Stimulated activated CD4-positive, alpha-beta T cell treated with anti-CD3 and anti-CD28 coated beads, Interleukin-15, amount 100 ng/mL, for 48 hours (primary cell): ENCODE measurements at places on chromosomes 12 and 14.
A peak's percentile ranks its signal among the peaks of the same experiment; 100 is the strongest.

- no peak for DNase-seq
These were observed 156.0 kb downstream of the LRIG3 start for GRCh38 chr12:58764100-58764953.

DNA sequence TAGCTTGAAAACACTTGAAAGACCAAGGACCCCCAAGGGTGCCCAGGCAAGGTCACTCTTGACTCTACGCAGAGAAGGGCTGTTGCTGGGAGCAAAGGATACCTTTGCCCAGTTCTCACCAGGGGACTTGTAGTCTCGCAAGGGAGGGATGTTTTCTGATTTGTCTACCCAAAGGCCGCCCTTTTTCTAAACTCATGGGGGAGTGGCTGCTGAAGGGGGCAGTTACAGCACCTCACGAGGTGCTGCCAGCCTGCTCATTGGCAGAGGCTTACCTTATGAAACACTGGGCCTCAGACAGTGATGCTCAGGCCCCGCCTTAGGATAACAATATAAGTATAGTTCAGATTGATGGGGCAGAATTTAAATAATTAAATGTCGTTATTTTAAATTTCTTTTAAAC lies 107.0 kb downstream of the ETV6 start:
- DNase-seq: no peak

DNA sequence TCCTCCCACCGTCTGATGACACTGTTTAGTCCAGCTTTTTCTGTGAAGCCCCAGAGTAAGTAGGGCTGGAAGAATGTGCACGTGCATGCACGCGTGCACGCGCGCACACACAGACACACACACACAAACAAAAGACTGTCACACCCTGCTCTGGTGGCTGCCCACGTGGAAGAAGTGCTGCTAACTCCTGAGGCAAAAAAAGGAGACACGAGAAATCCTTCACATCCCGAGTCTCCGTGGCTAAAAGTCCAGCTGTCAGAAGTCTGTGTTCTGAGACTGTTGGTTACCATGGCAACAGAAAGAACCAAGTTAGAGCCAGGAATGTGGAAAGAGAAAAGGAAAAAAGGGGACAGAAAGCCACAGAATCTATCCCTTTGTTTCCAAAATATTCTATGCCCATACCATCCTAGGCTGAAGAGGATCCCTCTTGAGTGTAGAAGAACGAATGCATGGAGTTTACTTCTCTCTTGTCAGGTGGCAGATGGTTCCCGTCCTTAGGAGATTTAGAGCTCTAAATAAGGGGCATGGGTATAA lies 1.6 kb upstream of the C12orf71 start:
- DNase-seq: no peak

GRCh38 chr12:51388846-51389245 lies 2.4 kb downstream of the GALNT6 start:
- DNase-seq: no peak

- DNase-seq: no peak
These were observed 55.6 kb downstream of the LGMN start for GRCh38 chr14:92692822-92693226.

DNA sequence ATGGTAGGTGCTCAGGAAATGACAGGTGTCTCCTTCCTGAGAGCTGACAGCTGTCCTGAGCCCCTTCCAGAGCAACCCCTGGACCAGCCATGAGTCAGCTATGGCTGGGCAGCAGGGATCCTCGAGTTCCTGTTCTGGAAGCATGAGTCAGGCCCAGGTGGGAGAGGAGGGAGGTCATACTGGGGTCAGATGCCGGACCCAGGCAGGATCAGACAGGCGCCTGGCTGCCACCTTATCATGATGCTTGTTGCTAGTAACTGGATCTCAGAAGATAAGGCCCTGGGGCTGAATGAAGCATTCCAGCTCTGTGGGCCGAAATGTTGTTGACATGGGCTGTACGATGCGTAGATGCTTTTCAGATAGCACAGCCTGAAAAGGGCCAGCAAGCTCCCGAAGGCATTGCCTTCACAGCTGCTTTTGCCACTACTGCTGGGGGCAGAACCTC lies 17.4 kb upstream of the KRT7 start:
- DNase-seq: no peak

GRCh38 chr14:63960926-63961567 lies 108.2 kb downstream of the SYNE2 start:
- no peak for DNase-seq

- DNase-seq: no peak
These were observed 16.5 kb upstream of the SERPINA4 start for GRCh38 chr14:94544726-94545125.

GRCh38 chr14:106694638-106695393 lies 1168.4 kb downstream of the TMEM121 start:
- DNase-seq: peak; percentile 59

DNA sequence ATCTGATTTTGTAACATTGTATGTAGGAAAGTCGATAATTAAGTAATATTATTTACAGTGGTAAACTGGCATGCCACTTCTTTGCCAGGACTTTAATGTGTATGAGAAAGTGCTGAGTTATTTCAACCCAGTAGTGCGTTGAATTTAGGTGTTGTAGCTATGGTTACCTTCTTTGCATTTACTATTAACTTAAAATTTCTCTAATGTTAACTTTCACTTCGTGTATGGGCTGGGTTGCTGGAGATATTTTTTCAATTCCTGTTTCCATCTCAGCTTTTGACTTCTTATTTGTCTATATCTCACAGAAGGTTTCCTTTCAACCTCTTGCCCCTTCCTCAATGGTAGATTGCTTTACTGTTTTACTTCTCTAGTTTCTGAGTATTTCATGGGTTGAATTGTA lies 1345.6 kb downstream of the FSCB start:
- no peak for DNase-seq

- peak; percentile 20 for DNase-seq
These were observed 677 bp downstream of the C12orf75 start for GRCh38 chr12:105330931-105331804.

DNA sequence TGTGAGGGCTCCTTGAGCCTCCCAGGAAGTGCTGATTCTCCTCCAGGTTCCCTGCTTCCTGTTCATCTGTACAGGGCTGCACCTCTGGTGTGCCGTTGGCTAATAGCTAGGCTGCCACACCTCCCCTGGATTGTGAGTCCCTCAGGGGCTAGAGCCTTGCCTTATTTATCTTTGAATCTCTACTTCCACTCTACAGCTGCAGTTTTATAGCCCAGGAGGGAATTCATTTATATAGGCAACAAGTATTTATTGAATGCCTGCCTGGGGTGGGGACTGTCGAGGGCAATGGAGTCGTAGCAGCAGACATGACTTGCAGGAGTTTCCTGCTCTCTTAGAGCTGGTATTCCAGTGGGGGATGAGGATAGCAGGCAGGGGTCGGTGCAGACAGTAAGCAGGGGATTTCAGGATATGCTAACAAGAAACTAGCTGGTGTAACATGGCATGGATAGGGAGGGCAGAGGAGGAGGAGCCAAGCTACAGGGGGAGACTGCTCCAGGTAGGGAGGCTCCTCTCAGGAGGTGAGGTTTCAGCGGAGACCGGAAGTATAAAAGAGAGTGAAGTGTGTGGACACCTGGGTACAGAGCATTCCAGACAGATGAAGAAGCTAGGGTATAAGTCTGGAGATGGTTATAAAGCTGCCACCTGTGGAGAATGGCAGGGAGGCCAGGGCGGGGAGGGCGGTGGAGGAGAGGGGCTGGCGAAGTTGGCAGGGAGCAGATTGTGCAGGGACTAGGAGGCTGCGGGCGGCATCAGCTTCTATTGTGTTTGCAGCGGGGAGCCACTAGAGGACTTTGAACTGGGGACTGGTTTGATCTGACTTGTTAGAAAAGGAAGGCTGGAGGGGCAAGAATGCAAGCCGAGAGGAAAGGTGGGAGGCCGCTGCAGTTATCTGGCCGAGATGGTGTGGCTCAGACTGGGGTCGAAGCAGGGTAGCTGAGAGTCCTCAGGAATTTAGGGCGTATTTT lies 17.2 kb downstream of the USP30 start:
- DNase-seq: no peak

DNA sequence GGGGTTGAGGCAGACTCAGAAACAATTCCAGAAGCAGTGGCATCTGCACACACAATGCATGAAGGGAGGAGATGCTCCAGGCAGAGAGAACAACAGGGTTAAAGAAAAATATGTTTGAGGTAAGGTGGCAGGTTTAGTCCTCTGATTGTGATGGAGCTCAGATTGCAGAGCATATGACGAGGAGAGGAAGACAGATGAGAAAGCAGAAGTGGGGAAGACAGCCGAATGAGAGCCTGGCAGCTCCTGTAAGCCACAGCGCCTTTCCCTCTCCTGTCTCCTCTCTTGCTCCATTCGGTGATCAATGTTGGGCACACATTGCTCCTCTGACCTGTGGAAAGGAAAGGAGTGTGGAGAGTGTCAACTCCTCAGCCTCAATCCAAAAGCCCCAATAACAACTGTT lies 372.2 kb downstream of the GXYLT1 start:
- DNase-seq: no peak

GRCh38 chr14:64614805-64615391 lies 65.1 kb downstream of the PPP1R36 start:
- DNase-seq: no peak
